OCI-LY7 (cell line): ENCODE measurements at places on chromosomes 3 and 15.

DNA sequence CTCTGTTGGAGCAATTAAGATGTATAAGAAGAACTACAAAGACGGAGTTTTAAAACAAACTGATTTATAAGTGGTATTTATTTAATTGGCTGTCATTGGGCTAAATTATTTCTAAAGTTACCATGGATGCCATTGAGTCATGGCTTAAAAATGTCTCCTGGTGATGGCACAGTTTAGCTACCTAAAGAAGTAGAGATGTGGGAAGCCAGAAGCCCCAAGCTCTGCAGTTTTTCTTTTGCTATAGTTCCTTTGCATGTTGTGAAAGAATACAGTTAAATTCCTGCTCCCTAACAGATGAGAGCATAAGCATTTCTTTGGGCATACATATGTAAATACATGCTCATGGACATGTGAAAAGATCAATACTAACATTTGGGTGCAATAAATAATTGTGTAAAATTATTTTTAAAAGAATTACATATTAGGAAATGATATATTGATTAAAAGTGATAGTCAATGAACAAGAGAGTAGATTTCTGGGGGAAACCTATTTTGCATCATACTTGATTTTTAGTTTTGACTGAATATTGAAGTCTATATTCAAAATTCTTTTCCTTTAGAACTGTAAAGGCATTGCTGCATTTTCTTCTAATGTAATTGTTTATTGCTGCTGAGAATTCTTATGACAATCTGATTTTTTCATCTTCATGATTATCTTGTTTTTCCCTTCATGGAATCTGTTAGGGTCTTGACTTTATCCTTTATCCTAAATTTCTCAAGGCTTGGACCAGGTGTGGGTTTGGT, 2.1 kb downstream of the OPA1 start:
- no peak for DNase-seq

DNA sequence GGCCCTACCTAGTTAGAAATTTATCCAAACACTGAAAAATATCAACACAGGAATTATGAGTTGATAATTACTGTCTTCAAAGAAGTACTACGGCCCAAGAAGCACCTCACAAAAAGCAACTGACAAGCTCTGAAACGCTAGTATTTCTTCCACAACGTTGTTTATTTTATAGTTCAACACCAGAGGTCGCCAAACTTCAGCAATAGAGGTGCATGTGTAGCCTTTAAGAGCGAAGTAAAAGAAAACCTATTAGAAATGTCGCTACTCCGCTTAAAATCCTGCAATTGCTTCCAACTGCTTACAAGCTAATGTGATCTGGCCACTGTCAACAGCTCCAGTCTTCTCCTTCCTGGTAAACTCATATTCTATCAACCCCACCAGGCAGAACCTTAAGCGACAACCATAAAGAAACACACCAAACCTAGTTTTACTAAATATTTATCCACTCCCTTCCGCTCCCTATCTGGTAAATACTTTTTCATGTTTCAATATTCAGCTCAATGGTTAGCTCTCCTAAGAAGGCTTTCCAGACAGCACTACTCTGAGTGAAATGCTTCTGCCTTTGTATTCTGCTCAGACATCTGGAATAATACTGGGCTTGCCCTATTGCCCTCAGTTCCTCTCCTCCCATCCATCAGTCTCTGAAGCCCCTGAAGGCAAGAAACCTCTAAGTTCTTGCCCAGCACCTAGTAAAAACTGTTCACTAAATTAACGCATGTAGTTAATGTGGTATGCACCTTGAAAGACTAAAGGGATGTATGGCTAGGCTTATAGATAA, 110.2 kb downstream of the NR1I2 start:
- DNase-seq, result peak; percentile 48

DNA sequence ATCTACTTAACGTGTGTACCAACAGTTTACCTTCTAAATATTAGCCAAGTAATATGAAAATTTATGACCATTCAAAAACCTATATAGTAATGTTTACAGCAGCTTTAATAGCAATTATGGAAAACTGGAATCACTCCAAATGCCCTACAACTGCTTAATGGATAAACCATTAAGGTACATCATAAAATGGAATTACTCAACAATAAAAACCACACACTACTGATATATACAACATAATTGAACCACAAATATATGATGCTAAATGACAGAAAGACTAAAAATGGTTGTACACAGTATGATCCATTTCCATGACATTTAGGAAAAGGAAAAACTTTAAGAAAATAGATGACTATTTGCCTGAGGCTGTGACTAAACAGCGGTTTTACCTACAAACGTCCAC, 467.1 kb upstream of the EPHA6 start:
- no peak for DNase-seq

GRCh38 chr3:15794303-15794771, 3.4 kb downstream of the ANKRD28 start:
- no peak for DNase-seq

- no peak for DNase-seq
Measured at GRCh38 chr3:73471986-73472787, 152.6 kb downstream of the PDZRN3 start.

DNA sequence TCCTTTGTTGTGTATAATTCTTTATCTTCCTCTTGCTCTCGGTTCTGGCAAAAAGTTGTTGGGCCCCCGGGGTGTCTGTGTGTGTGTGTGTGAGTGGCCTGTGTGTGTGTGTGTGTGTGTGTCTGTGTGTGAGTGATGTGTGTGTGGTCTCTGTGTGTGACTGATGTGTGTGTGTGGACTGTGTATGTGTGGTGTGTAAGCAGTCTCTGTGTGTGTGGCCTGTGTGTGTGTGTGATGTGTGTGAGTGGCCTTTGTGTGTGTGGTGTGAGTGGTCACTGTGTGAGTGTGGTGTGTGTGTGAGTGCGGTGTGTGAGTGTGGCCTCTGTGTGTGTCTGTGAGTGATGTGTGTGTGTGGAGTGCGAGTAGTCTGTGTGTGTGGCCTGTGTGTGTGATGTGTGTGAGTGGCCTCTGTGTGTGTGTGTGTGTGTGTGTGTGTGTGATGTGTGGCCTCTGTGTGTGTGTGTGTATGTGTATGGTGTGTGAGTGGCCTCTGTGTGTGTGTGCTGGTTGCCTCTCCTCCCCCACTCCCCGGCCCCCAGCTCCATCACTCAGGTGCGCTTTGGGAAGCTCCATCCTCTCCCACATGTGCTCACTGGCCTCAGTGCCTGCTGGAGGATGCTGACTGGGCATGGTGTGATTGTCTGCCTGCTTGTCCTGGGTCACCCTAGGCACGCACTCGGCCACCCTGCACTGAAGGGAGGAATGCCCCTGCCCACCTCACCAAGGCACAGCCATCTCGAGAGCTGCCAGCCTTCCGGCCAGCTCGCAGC, 8.8 kb downstream of the LINGO1 start:
- no peak for DNase-seq

DNA sequence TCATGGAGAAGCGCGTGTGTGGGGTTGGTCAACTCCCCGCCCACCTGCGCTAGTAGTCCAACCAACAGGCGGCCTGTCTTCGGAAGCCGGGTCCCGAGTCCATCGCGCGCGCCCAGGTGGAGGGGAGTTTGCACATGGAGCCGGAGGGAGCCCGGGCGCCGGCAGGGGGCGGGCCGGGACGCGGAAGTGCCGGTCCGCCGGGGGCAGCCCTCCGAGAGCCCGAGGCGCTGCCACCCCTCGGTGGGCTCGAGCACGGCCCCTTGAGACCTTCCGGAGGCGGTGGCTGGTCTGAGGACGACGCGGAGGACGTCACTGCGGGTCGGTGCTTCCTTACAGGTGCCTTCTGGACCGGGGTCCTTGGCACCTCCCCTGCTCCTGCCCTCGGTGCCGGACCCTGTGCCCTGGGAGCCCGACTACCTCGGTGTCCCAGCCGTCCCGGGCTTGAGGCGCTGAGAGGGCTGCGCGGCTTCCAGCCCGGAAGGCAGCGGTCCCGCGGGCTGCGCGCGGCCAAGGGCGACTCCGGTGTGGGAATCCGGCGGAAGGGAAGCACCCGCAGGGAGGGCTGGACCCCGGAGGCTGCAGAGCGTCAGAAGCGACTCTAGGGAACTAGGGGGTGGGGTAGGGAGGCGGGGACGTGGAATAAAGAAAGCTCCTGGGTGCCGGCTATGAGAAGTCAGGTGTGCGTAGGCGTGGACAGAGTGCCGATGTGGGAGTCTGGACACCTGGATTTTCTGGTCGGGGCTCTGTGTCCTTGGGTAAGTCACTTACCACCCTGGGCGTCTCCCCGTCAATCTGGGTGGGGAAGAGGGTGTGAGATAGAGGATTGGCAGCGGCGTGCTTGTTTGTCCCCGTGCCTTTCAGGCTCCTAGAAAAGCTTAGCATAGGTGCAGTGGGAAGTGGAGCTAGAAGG, 212.3 kb downstream of the FGF12 start:
- DNase-seq, result no peak

DNA sequence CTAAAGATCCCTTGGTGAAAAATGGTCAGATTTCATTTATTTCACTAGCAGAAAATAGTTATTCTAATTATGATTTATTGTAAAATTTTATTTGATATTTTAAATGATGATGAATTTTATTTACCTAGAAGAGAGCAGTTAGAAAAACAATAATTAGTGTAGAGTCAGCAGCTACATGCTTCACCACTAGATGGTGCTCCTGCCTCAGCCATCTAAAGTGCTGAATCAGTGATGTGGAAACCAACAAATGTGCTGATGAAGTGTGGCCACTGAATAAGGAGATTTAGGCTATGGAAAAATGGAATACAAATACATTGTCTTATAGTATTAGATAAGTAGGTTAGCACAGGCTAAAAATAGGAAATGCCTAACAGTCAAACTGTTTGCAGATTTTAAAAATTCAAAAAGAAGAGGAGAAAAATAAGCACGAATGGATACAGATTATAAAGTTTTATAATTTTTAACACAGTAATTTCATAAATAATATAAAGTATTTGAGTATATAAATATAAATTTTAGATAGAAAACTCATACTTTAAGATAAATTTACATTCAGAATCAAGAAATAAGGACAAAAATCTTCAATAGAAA, 109.8 kb downstream of the PPP2R3A start:
- DNase-seq, result peak; percentile 76

DNA sequence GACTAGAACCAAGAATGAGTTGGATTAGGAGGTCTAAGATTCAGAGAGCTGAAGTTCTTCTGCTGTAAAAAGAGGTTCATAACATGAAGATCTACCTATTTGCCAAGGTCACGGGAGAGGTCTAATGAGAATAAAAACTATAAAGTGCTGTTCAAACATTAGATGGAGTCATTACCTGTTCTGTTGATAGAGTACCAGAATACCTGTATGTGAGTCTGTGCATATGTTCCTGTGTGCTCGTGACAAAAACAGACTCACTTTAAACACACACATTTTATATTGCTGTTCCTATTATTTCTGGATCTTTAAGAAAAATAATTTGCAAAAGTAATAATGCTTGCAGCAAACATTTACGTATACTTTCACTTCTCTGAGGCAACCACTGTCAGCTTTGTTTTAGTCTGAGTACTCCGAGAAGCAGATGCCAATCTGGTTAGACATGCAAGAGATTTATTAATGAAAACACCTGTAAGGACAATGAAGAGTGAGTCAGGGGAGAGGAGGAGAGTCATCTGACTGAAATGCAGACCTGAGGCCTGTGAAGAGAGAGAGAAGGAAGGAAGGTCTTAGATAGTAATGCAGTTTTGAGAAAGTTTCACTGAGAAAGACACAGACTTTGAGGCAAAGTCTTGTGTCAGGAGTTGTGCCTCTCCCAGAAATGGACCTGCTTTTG, 221.2 kb downstream of the SQOR start:
- DNase-seq, result no peak

- no peak for DNase-seq
Measured at GRCh38 chr3:53841296-53841695, 4.9 kb downstream of the CHDH start.

DNA sequence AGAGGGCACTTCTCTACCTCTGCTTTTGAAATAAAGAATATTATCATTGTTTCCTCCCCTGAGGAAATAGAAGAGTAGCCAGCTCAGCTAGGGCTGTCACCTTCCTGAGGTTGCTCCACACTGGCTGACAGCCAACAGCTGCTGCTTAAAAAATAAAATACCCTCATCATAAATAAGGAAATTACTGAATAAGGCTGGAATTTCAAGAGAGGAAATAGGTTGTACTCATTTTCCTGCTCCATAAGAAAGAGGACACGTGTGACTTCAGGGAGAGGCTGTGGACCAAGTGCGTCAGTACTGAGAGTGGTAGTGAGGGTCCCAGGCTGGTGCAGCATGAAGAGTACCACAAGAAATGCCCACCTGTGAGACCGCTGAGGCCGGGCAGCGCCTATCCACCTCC, 8.1 kb upstream of the C2CD4B start:
- no peak for DNase-seq

DNA sequence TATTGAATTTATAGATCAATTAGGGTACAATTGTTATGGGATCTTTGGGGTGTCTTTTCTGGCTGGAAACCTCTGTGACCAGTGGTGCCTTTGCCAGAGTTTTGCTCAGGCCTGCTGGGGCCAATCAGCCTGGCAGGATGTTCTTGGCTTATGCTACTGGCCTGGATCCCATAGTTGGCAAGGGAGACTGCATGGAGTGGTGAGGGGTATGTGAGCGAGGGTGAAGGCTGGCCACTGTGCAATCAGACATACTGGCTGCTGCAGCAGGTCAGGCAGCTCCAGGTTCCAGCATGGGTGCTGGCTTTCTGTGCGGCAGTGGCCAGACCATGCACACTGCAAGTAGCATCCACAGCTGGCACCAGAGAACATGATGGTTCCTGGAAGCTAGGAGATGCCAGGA, 1053.2 kb upstream of the GBE1 start:
- no peak for DNase-seq

GRCh38 chr15:70742928-70743327, 20.4 kb downstream of the UACA start:
- no peak for DNase-seq

DNA sequence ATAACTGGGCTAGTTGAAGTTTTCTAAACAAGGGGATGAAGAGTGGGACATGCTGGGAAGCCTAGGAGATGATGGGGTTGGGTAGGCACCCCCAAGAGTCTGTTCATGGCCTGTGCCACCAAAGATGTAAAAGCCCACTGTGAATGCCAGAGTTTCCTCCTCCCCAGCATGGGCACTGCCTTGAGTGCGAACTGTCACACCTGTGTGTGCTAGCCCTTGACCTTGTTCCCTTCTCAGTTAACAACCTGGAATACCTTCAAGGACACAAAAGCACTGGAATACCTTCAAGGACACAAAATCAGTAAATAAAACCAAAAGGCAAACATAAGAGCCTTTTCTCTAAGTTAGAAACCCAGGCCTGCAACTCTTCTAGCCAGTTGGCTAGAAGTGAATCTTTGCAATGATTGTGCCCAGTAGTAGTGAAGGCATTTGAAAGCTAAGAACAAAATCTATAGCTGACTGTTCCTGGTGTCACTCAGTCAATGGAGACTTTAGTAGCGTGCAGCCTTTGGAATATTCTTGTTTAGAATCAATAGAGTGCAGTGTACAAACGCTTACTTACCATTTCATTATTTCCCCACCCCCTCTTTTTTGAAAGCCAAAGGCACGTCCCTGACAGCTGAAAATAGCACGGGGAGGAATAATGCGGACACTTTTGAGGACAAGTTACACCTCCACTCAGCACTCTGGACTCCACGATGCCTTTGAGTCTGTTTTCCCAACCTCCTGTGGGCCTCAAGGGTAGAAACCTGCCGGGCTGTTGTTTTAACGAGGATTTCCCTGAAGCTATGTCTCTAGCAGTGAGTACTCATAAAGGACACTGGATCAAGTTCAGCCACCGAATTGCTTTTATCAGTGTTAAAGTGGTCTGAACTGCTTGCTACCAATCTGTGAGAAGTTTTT, 24.2 kb downstream of the PSMD6 start:
- no peak for DNase-seq

- DNase-seq, result no peak
Measured at GRCh38 chr15:50134524-50135024, 15.5 kb upstream of the ATP8B4 start.

GRCh38 chr15:90547540-90547939, 17.8 kb downstream of the CRTC3 start:
- DNase-seq, result no peak

- no peak for DNase-seq
Measured at GRCh38 chr3:177427540-177427939, 230.3 kb upstream of the TBL1XR1 start.
